Mesothelial cell of epicardium (in vitro differentiated cells): ENCODE measurements at places on chromosomes 13 and 19.

DNA sequence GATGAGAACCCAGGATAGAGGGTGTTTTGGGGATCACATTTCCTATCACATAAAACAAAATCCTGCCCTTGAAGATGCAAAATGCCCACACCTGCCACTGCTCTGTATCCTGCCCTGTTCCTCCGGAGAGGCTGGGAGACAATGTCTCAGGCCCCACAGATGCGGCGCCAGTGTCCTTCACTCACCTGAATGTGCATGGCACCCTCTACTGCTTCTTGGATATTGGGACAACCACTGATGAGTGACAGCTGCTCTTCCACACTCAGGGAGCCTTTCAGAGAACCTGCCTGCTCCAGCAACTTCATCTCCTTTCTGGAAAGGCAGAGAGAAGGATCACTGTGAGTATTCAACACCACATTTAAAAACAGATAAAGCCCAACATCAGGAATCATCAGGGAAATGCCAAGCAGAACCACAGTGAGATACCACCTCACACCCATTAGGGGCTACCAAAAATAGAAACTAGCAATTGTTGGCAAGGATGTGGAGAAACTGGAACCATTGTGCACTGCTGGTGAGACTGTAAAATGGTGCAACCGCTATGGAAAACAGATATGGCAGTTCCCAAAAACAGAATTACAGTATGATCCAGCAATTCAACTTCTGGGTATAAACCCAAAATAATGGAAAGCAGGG is 36.4 kb downstream of the CRYL1 start:
- H3K27me3 ChIP-seq = peaks cover 2% of the 10 kb centered on the region
- no peak overlapping the region for H3K4me3 ChIP-seq
- H3K27ac ChIP-seq = no peak overlapping the region
- peaks cover 9% of the 10 kb centered on the region for H3K36me3 ChIP-seq

DNA sequence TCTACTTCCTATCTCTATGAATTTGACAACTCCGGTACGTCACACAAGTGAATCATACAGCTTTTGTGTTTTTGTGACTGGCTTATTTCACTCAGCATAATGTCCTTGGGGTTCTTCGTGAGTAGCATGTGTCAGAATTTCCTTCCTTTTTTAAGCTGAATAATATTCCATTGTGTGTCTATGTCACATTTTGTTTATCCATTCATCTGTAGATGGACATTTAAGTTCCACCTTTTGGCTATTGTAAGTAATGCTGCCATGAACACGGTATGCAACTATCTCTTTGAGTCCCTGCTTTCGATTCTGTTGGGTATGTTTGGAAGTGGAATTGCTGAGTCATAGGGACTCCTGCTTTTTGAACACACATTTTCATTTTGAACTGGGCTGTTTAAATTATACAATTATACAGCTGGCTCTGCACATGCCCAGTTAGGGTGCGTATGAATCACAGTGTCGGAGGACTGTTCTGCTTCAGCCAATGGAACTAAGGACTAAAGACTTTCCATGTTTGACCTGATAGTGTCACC is 43.0 kb upstream of the C13orf42 start:
- no peak overlapping the region for H3K27ac ChIP-seq
- peaks cover 17% of the 10 kb centered on the region for H3K27me3 ChIP-seq
- peaks cover 3% of the 10 kb centered on the region for H3K4me1 ChIP-seq
- no peaks in the 10 kb centered on the region for H3K36me3 ChIP-seq
- DNase-seq = no peak

- no peak overlapping the region for H3K4me3 ChIP-seq
- H3K4me1 ChIP-seq = no peaks in the 10 kb centered on the region
- H3K27ac ChIP-seq = no peak overlapping the region
Measured at GRCh38 chr13:107518292-107518691, 697.0 kb downstream of the LIG4 start.

- DNase-seq = no peak
- H3K4me1 ChIP-seq = no peaks in the 10 kb centered on the region
- H3K27me3 ChIP-seq = peaks cover 13% of the 10 kb centered on the region
- no peaks in the 10 kb centered on the region for H3K36me3 ChIP-seq
- H3K27ac ChIP-seq = no peak overlapping the region
Measured at GRCh38 chr19:17883627-17884410, 12.1 kb downstream of the SLC5A5 start.

DNA sequence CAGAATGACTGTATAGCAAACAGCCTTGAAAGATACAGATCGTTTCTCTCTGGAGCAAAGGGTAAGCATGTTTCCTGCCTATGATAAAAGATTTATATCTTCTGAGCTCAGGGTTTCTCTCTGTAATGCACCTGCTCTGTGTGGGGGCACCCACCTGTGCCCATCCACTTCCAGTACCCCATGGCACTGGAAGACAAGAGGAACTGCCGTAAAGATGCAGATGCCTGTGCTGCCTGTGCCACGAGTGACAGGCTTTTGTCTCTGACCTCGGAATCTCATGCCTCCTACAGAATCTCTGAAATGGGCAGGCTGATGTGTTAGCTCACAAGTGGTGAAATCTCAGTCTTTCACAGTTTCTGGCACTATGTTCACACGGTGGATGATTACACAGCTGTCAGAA is 50.3 kb upstream of the ATP11A start:
- H3K36me3 ChIP-seq = no peaks in the 10 kb centered on the region
- no peak overlapping the region for H3K27ac ChIP-seq
- peaks cover 19% of the 10 kb centered on the region for H3K27me3 ChIP-seq
- H3K4me1 ChIP-seq = peaks cover 28% of the 10 kb centered on the region
- H3K4me3 ChIP-seq = no peak overlapping the region

DNA sequence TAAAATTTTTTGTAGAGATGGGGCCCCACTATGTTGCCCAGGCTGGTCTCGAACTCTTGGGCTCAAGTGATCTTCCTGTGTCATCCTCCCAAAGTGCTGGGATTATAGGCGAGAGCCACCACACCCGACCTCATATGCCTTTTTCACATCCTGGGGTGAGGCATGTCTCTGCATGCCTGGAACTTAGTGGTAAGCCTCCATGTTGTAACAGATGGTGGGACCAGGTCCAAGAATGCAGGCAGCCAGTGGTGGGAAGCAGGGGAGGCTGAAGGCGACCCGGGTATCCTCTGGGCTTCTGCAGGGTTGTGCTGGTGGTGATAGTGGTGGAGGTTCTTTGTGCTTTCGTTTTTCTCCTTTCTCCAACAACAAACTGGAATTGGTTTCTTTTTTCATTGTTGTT is 30.1 kb upstream of the CCDC124 start:
- no peak for DNase-seq
- no peak overlapping the region for H3K4me3 ChIP-seq
- H3K27me3 ChIP-seq = peaks cover 26% of the 10 kb centered on the region
- H3K27ac ChIP-seq = no peak overlapping the region

- no peak for DNase-seq
- no peaks in the 10 kb centered on the region for H3K27me3 ChIP-seq
- H3K27ac ChIP-seq = no peak overlapping the region
- no peaks in the 10 kb centered on the region for H3K36me3 ChIP-seq
Measured at GRCh38 chr13:30796132-30796572, 60.8 kb downstream of the ALOX5AP start.

DNA sequence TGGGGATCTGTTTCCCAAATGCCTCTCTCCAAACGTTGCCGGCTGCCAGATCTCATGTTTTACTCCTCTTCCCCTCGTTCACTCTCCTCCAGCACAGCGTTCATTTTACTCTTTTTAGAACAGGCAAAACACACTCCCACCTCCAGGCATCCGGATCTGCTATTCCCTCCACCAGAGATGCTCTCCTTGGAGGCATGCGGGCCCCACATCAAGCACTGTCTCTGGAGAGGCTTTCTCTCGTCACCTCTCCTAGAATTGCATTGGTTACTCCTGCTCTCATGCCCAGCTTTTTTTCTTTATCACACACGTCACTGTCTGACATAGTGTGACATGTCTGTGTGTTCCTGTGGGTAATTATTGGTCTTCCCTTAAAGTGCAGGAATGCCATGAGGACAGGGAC is 20.1 kb upstream of the MYADM start:
- H3K27ac ChIP-seq = no peak overlapping the region
- H3K4me1 ChIP-seq = peaks cover 2% of the 10 kb centered on the region

GRCh38 chr13:83065108-83065507 is 817.2 kb downstream of the SLITRK1 start:
- H3K27me3 ChIP-seq = peaks cover 4% of the 10 kb centered on the region
- H3K4me1 ChIP-seq = peaks cover 6% of the 10 kb centered on the region
- no peaks in the 10 kb centered on the region for H3K36me3 ChIP-seq
- H3K4me3 ChIP-seq = no peak overlapping the region
- no peak for DNase-seq

GRCh38 chr19:35140962-35141836 is 1.9 kb upstream of the FXYD7 start:
- peaks cover 52% of the 10 kb centered on the region for H3K4me1 ChIP-seq
- no peaks in the 10 kb centered on the region for H3K36me3 ChIP-seq
- H3K27me3 ChIP-seq = peaks cover 62% of the 10 kb centered on the region

GRCh38 chr19:39170386-39171231 is 26.2 kb upstream of the NCCRP1 start:
- H3K36me3 ChIP-seq = peaks cover 1% of the 10 kb centered on the region
- peaks cover 14% of the 10 kb centered on the region for H3K4me1 ChIP-seq
- H3K27me3 ChIP-seq = no peaks in the 10 kb centered on the region
- H3K27ac ChIP-seq = no peak overlapping the region
- DNase-seq = no peak

GRCh38 chr13:95573221-95573620 is 20.7 kb downstream of the CLDN10 start:
- H3K36me3 ChIP-seq = peaks cover 4% of the 10 kb centered on the region
- no peaks in the 10 kb centered on the region for H3K4me1 ChIP-seq
- H3K27me3 ChIP-seq = no peaks in the 10 kb centered on the region
- H3K27ac ChIP-seq = no peak overlapping the region

DNA sequence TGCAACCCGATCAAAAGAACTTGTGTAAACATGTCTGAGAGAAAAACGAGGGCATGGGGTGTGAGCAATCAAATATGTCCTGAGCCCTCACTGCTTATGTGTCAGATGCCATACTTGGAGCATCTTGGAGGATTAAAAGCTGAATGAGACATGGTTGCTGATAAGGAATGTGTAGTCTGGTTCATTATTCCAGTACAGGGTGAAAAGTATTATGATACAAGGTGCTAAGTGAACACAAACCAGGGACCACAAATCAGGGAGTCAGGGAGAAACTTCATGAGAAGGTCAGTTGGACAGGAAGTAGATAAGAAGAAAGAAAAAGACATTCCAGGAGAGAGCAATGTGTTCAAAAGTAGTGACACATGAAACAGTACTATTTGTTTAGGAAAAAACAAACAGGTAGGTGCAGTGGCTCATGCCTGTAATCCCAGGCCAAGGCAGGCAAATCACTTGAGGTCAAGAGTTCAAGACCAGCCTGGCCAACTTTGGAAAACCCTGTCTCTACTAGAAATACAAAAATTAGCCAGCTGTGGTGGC is 2.0 kb upstream of the RCBTB1 start:
- no peaks in the 10 kb centered on the region for H3K27me3 ChIP-seq
- H3K36me3 ChIP-seq = no peaks in the 10 kb centered on the region

GRCh38 chr13:75495938-75496337 is 14.0 kb upstream of the TBC1D4 start:
- DNase-seq = no peak
- no peaks in the 10 kb centered on the region for H3K36me3 ChIP-seq
- H3K27ac ChIP-seq = no peak overlapping the region
- no peaks in the 10 kb centered on the region for H3K4me1 ChIP-seq
- H3K4me3 ChIP-seq = no peak overlapping the region

DNA sequence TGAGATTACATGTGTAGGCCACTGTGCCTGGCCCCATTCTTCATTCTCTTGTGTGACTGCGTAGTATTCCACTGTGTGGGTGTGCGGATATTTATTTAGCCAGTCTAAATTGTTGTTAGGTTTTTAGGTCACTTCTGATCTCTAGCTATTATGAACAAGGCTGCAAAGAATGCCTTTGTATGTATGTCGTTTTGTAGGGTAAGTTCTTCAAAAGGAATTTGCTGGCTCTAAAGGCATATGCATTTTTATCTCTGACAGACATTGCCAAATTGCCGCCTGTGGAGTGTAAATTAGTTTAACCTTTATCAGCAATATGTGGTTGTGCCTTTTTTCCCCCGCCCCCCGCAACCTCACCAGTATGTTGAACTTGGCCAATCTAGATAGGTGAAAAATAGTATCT is 30.3 kb upstream of the EHD2 start:
- H3K4me3 ChIP-seq = no peak overlapping the region
- DNase-seq = no peak
- H3K36me3 ChIP-seq = peaks cover 25% of the 10 kb centered on the region
- H3K27ac ChIP-seq = no peak overlapping the region
- H3K27me3 ChIP-seq = no peaks in the 10 kb centered on the region

- H3K4me1 ChIP-seq = peaks cover 14% of the 10 kb centered on the region
- H3K36me3 ChIP-seq = no peaks in the 10 kb centered on the region
- no peak for DNase-seq
- H3K27me3 ChIP-seq = peaks cover 24% of the 10 kb centered on the region
- H3K4me3 ChIP-seq = no peak overlapping the region
Measured at GRCh38 chr13:26971990-26972887, 199.4 kb downstream of the USP12 start.

- H3K27ac ChIP-seq = no peak overlapping the region
- peak overlapping the region; percentile 40 for H3K4me3 ChIP-seq
- peaks cover 3% of the 10 kb centered on the region for H3K27me3 ChIP-seq
- peaks cover 37% of the 10 kb centered on the region for H3K4me1 ChIP-seq
Measured at GRCh38 chr19:46295401-46296201, 1.2 kb upstream of the HIF3A start.

- H3K4me1 ChIP-seq = peaks cover 8% of the 10 kb centered on the region
- peaks cover 25% of the 10 kb centered on the region for H3K27me3 ChIP-seq
- no peak overlapping the region for H3K4me3 ChIP-seq
- H3K36me3 ChIP-seq = no peaks in the 10 kb centered on the region
Measured at GRCh38 chr13:111372651-111373425, 52.4 kb downstream of the TEX29 start.

GRCh38 chr13:71704656-71705055 is 162.3 kb downstream of the DACH1 start:
- H3K27ac ChIP-seq = no peak overlapping the region
- H3K27me3 ChIP-seq = no peaks in the 10 kb centered on the region
- peaks cover 16% of the 10 kb centered on the region for H3K36me3 ChIP-seq
- no peak overlapping the region for H3K4me3 ChIP-seq

- no peaks in the 10 kb centered on the region for H3K36me3 ChIP-seq
- peaks cover 10% of the 10 kb centered on the region for H3K27me3 ChIP-seq
- H3K4me3 ChIP-seq = no peak overlapping the region
- no peak for DNase-seq
- no peaks in the 10 kb centered on the region for H3K4me1 ChIP-seq
Measured at GRCh38 chr19:50181121-50181520, 18.0 kb upstream of the IZUMO2 start.

- H3K4me1 ChIP-seq = peaks cover 8% of the 10 kb centered on the region
- H3K27me3 ChIP-seq = no peaks in the 10 kb centered on the region
- DNase-seq = no peak
- no peak overlapping the region for H3K4me3 ChIP-seq
Measured at GRCh38 chr19:11279505-11280236, 16.3 kb upstream of the TSPAN16 start.

GRCh38 chr19:8615813-8616596 is 5.5 kb upstream of the ADAMTS10 start:
- peaks cover 4% of the 10 kb centered on the region for H3K4me1 ChIP-seq
- DNase-seq = no peak
- H3K27me3 ChIP-seq = peaks cover 12% of the 10 kb centered on the region
- no peak overlapping the region for H3K4me3 ChIP-seq
